ENCODE measurements at places on chromosomes 7 and 10. TPM values are rescaled to one million over a fixed set of nuclear protein-coding genes. Genes with fewer than 3 reads are reported as not detected.

- no peak overlapping the region for H3K4me3 ChIP-seq
- no peak for DNase-seq
- H3K4me1 ChIP-seq, result no peaks in the 10 kb centered on the region
Observed at GRCh38 chr7:3201937-3202710, 98.9 kb upstream of the SDK1 start.

Gene GARIN1A
- polyA plus RNA-seq, result 0.42 TPM

Gene PRTFDC1
- polyA plus RNA-seq, result 16.0 TPM

Gene FOXI2
- polyA plus RNA-seq, result not detected

Gene SYT15B
- polyA plus RNA-seq, result 1.8 TPM

- no peak overlapping the region for H3K27ac ChIP-seq
- no peaks in the 10 kb centered on the region for H3K4me1 ChIP-seq
- H3K27me3 ChIP-seq, result no peaks in the 10 kb centered on the region
- no peaks in the 10 kb centered on the region for H3K36me3 ChIP-seq
- no peak overlapping the region for H3K4me3 ChIP-seq
Observed at GRCh38 chr10:55160655-55161283, 359.7 kb upstream of the PCDH15 start.

- H3K27me3 ChIP-seq, result no peaks in the 10 kb centered on the region
- H3K4me1 ChIP-seq, result no peaks in the 10 kb centered on the region
- no peak overlapping the region for H3K4me3 ChIP-seq
- H3K36me3 ChIP-seq, result no peaks in the 10 kb centered on the region
Observed at GRCh38 chr10:103055105-103055504, 137.0 kb downstream of the CNNM2 start.

- peak overlapping the region; percentile 82 for H3K4me3 ChIP-seq
- peaks cover 16% of the 10 kb centered on the region for H3K4me1 ChIP-seq
- H3K36me3 ChIP-seq, result no peaks in the 10 kb centered on the region
- peak; percentile 74 for DNase-seq
Observed at GRCh38 chr10:22712211-22712955, 2.0 kb downstream of the PIP4K2A start.

- no peak overlapping the region for H3K4me3 ChIP-seq
- no peaks in the 10 kb centered on the region for H3K27me3 ChIP-seq
- H3K27ac ChIP-seq, result peak overlapping the region; percentile 63
- DNase-seq, result peak; percentile 86
- H3K36me3 ChIP-seq, result no peaks in the 10 kb centered on the region
Observed at GRCh38 chr10:108787932-108788331, 1135.4 kb downstream of the XPNPEP1 start.

GRCh38 chr10:132363921-132364593 is 32.1 kb downstream of the LRRC27 start:
- H3K27ac ChIP-seq, result no peak overlapping the region
- H3K27me3 ChIP-seq, result no peaks in the 10 kb centered on the region
- peak; percentile 44 for DNase-seq
- peaks cover 8% of the 10 kb centered on the region for H3K4me1 ChIP-seq
- no peak overlapping the region for H3K4me3 ChIP-seq
